ENCODE measurements at places on chromosomes 5 and 9. TPM values are rescaled to one million over a fixed set of nuclear protein-coding genes. Genes with fewer than 3 reads are reported as not detected.

Gene TEX48
- not detected for total RNA-seq

Gene GRM6
- not detected for total RNA-seq

Gene UTP15
- total RNA-seq, result 31.9 TPM

Gene LURAP1L
- total RNA-seq, result 28.9 TPM

Gene HTR4
- total RNA-seq, result not detected

Gene OR2Y1
- not detected for total RNA-seq

Gene PCDHA11
- total RNA-seq, result under 0.01 TPM

Gene C1QTNF3
- 1.1 TPM for total RNA-seq

Gene SFXN1
- total RNA-seq, result 104 TPM

Gene DPH7
- total RNA-seq, result 21.9 TPM

Gene C9orf40
- total RNA-seq, result 7.7 TPM

Gene KLF9
- total RNA-seq, result 76.4 TPM

Gene PCDHA1
- total RNA-seq, result not detected

Gene PDZD2
- 0.73 TPM for total RNA-seq

Gene SLC45A2
- total RNA-seq, result 0.20 TPM

Gene TAF11L5
- total RNA-seq, result not detected

Gene BTNL8
- total RNA-seq, result not detected

Gene CSF1R
- total RNA-seq, result not detected

Gene RRAGA
- 54.0 TPM for total RNA-seq

Gene PCDHB7
- total RNA-seq, result 0.37 TPM

Gene HMCN2
- total RNA-seq, result under 0.01 TPM

Gene ACTBL2
- total RNA-seq, result not detected

Gene UAP1L1
- 12.1 TPM for total RNA-seq

Gene RNF180
- total RNA-seq, result 0.37 TPM

Gene ANKHD1
- total RNA-seq, result 58.8 TPM

Gene BRINP1
- total RNA-seq, result 4.0 TPM

Gene GPR150
- 0.20 TPM for total RNA-seq

Gene ARSI
- 2.0 TPM for total RNA-seq

Data from subcutaneous preadipocyte (primary cell).